ENCODE measurements at places on chromosomes 12 and 14.

- no peak for DNase-seq
These were observed 13.0 kb downstream of the ISCU start for GRCh38 chr12:108575199-108575912.

GRCh38 chr14:79967453-79967852 is 243.9 kb downstream of the DIO2 start:
- DNase-seq = no peak

- no peak for DNase-seq
These were observed 123.1 kb downstream of the GALC start for GRCh38 chr14:87869619-87870583.

GRCh38 chr14:34615507-34615906 is 14.4 kb downstream of the SNX6 start:
- DNase-seq = no peak

GRCh38 chr14:93316716-93317115 is 16.1 kb downstream of the BTBD7 start:
- DNase-seq = no peak

- DNase-seq = no peak
These were observed 53.9 kb downstream of the DNAH10 start for GRCh38 chr12:123815968-123816367.

GRCh38 chr14:74514471-74514941 is 20.9 kb downstream of the ISCA2 start:
- no peak for DNase-seq

GRCh38 chr12:24198936-24199671 is 249.6 kb upstream of the SOX5 start:
- no peak for DNase-seq

GRCh38 chr14:94770815-94771157 is 873 bp upstream of the GSC start:
- no peak for DNase-seq

- no peak for DNase-seq
These were observed 97.1 kb downstream of the RPS6KA5 start for GRCh38 chr14:90963343-90963742.

DNA sequence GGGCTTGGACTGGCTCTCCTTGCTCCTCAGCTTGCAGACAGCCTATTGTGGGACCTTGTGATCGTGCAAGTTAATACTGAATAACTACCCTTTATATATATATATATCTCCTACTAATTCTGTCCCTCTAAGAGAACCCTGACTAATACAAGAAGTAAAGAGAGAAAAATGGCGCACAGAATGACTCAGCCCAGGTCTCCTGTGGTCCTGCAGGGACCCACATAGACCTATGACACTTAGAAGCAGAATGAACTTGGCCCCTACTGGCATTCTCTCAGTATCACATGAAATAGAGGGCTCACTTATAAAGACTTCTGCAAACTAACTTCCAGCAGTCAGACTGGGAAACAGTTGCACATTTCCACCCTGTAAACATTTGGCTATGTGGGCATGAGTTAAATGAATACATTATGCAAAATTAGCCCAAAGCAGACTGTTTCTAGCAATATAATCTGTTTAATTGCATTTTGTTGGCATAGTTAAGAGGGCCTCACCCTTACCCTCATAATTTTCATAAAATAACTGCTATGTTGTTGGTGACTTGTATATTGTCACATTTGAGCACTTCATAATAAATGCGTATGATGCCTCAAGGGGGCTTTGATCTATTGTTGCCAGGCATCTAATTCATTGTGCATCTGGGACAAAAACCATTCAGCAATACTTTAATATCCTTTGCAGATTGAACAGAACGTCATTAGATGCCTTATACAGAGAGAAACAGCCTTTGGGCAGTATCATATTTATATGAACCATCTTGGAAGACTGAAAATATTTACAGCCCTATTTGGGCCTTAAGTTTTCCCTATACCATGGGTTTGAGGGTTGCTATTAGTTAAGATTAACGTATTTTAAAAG is 349.7 kb upstream of the DIO2 start:
- no peak for DNase-seq

GRCh38 chr14:105582639-105583038 is 56.3 kb downstream of the TMEM121 start:
- no peak for DNase-seq

DNA sequence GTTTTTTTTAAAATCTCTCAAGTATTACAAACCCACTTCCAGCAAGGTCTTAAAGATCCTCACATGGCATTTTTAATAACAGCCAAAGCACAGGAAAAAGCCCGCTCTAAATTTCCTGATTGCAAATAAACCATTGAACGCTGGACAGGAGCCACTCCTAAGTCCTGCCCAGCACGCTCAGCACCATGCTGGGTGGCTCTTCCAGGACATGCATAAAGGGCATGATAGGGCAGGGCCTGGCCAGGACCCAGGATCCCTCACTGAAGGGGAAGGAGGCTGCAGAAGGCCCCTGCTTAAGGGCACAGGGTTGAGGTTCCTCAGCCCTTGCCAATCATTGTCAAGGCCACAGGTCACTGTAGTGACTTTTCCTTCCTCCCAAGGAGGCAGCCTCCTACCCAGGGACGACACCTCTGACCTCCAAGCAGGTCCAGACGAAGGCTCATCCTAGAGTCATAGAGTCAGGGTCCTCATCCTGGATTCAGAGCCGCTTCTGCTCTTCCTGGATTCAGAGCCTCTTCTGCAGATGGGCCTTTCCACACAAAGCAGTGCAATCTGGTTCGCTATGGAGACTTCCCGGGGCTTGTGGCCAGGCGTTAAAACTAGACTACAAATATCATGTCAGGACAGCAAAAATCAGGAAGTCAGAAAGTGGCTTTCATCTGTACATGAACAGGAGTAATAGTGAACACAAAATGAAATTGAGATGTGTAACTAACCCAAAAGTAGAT is 123.8 kb downstream of the GCH1 start:
- no peak for DNase-seq

DNA sequence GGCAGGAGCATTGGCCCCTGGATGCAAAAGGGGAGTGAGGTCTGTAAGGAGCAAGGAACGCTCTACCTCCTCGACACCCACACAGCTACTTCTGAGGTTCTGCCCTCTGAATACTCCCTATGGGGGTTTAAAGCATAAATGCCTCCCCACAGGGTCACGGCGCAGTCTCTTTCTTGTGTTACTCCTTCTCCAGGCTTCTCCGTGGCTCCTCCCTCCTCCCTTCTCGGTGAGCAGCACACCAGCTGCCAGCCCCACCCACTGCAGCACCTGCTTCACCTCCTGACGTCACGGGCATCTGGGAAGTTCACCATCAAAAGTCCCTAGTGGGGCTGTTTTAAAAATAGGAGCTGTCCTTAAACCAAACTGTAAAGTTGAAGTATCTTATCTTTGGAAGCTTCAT is 67.3 kb downstream of the SPTB start:
- no peak for DNase-seq

All from activated CD4-positive, alpha-beta T cell treated with anti-CD3 and anti-CD28 coated beads for 24 hours (primary cell).